HFF-Myc (cell line): ENCODE measurements at places on chromosomes 11 and 22.

- no peak for DNase-seq
Measured at GRCh38 chr22:38572065-38572464, 2.1 kb upstream of the DMC1 start.

- DNase-seq, result no peak
Measured at GRCh38 chr11:35780951-35781860, 118.6 kb downstream of the TRIM44 start.

GRCh38 chr22:48096851-48097665 is 1334.6 kb downstream of the TBC1D22A start:
- DNase-seq, result no peak

DNA sequence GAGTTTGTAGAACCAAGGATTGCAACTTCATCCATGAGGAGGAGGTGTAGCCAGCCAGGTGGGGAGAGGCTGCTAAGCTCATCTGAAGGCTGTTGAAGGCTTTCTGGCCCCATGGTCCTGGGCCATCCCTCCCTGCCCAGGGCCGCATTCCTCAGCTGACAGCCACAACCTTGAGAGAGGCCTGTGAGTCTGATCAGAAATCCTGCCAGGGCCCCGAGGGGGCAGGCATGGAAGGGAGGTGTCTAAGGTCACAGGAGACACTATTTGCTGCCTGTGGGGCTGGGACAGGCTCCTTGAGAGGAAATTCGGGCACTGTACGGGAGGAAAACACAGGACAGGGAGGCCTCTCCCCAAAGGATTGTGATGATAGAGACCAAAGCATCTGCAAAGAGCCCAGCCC is 88.1 kb upstream of the IGLL5 start:
- DNase-seq, result no peak

GRCh38 chr11:73259406-73260126 is 12.6 kb upstream of the P2RY6 start:
- DNase-seq, result no peak
